ENCODE measurements at places on chromosomes 1 and 21.

DNA sequence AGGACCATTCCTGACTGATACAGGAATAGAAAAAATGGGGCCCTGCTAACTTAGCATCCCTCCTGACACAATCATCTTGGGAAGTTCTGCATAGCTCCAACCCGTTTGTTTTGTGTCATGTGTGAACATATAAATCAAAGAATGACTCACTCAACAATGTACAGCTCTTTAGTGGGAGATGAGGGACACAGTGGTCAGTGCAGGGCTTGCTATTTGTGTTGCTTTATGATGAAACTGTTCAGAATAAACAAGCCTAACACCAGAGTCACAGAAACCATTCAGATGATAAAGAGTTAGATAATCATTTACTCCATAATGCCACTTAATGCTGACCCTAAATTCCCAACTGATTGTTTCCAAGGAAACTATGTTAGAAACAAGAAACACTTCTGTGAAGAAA lies 154.2 kb upstream of the ZNHIT6 start:
- DNase-seq, result no peak

- no peak for DNase-seq
Measured at GRCh38 chr1:2559509-2560298, 3.5 kb downstream of the TNFRSF14 start.

DNA sequence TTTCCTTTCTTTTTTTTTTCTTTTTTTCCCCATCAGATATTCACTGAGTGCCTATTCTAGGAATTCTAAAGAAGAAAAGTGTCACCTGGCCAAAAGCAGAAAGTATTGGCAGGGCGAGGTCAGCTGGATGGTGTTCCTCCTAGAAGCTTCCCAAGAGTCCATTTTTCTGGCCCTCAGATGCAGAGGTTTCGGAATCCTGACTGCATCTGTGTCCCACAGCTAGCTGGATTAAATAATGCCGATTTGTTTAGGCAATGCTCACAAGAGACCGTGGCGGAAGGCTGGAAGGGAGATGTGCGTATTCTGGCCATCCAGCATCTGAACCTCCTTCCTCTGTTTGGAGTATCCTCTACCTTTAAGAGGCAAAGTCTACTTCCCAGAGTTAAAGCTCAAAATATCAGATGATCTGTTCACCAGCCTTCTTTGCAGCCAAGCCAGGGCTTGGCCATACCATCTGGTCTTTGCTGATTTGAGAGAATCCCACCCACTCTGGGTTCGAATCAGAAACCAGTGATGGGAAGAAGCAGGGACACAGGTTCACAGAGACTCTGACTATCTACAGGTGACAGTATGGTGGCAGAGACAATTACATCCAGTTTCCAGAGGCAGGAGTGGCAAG lies 5.4 kb upstream of the TENT5C start:
- DNase-seq, result no peak

GRCh38 chr1:221363039-221363438 lies 378.9 kb downstream of the DUSP10 start:
- no peak for DNase-seq

DNA sequence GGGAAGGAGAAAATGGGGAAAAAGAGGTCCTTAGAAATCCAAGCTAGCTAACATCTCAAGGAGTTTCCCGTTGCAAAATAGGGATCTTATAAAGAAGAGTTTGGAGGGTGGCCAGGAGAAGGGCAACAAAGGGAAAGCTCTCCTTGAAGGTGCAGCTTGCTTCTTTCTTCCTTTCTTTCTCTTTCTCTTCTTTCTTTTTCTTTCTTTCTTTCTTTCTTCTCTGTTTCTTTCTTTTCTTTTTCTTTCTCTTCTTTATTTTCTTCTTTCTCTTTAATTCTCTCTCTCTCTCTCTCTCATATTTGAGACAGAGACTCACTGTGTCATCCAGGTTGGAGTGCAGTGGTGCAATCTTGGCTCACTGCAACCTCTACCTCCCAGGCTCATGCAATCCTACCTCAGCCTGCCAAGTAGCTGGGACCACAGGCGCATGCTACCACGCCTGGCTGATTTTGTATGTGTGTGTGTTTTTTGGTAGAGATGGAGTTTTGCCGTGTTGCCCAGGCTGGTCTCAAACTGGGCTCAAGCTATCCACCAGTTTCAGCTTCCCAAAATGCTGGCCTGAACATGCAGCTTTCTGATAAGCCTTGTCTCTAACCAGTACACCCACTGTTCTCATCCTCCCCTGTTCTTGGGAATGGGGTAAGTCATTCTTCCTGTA lies 44.4 kb downstream of the RNF11 start:
- DNase-seq, result no peak

DNA sequence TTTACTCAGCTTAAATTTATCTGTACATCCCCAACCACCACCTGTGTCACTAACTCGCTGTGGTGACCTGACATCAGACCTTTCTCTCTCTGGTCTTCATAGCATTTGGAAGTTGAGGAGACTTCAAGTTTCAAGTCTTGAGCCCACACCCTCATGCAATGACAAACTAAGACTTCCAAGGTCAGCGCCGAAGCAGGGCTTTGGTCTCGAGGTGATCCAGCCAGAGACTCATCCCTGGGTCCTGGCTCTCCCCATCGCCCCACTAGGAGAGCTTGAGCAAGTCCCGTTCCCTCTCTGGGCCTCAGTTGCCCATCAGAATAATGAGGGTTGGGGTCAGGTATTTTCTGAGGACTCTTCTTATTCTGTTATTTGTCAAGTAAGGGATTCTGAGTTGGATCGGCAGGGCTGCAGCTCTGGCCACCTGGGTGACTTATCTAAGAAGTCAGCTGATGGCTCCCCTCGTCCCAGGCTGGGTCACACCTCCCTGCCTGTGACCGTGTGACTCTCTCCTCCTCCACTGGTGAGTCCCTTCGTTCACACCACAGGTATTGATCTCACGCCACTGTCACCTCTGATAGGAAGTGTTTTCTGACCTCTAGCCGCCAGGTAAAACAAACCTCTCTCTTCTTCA lies 143.7 kb upstream of the RUNX3 start:
- DNase-seq, result no peak

DNA sequence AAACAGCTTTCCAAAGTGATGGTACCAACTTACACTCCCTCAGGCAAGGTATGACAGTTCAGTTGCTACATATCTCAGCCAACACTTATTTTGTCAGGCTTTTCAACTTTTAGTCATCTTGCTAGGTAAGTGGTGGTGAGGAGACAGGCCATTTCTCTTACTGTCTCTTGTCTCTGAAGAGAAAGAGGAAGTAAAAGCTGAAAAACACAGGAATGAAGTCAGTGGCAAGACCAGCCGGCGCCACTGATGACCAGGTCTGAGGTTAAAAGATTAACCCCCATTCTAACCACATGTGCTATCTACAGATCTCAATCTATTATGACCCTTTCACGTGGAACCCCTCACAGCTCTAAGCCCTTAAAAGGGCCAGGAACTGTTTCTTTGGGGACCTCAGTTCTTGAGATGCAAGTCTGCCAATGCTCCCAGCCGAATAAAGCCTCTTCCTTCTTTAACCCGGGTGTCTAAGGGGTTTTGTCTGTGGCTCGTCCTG lies 4.2 kb downstream of the ADCY10 start:
- DNase-seq, result no peak

DNA sequence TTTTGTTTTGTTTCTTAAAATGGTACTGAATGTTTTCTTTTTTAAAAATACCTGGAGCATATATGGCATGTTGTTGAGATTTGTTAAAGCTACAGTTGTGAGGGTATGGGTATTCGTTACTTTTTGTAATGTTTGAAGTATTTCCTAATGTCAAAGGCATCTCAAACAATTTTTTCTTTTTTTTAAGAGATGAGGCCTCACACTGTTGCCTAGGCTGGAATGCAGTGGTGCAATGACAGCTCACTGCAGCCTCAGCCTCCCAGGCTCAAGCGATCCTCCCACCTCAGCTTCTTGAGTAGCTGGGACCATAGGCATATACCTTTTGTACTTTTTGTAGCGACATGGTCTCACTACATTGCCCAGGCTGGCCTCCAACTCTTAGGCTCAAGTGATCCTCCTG lies 16.1 kb downstream of the CLCN6 start:
- DNase-seq, result no peak

DNA sequence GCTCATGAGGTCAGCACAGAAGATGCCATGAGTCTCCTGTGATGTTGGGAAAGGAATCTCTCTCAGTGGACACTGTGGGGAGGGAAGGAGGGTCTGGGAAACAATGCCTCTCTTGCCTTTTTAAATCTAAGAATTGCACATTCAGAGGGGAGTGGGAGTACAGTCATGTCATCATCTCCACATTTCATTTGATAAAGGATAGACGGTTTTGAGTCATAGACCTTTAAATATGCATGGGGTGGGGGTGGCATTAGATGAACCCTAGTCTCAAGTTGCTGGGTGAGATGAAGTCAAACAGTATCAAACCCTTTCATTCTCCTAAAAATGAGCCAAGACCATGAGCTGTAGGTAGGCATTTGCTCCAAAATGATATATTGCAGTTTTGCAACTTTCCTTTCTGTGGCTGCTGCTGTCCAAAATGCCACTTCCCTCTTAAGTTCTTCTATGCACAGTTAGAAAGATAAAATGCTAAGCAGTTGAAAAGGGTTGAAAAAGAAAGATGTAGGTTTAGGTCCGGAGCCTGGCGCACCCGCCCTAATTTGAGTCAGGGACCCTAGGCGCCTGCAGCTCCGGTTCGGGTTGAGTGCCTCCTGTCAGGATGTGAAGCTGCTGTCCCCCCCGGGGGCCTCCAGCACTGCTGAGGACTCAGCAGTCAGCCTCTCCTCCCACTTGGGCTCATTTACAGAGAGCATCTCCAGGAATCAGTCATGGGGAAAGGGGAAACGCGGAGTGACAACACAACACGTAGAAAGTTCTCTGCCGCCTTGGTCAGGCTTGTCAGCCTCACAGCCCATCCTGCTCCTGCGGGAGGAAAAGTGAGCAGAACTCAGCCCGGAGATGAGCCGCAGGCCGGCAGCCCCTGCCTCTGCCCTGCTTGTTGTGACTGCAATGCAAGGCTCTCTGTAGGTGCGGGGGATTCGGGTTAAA lies 479.3 kb upstream of the RUNX1 start:
- DNase-seq, result no peak

GRCh38 chr1:8154621-8155052 lies 128.5 kb upstream of the ERRFI1 start:
- DNase-seq, result no peak

GRCh38 chr1:218467101-218468072 lies 122.3 kb downstream of the TGFB2 start:
- DNase-seq, result no peak

DNA sequence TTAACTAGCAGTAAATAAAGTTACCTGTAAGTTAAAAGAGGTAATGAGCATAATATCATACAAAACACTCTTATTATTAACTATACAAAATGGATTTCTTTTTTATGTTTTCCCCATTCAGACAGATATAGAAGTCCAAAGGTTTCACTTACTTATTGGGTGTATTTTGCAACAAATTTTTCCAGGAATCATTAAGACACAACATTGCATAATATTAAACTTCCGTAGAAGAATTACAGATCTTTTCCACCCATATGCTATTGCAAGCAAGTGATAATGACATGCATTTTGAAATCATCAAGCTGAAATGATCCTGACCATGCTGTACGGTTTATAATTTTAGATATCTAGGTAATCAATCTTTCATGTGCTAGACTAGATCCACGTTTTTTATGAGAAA lies 957.0 kb downstream of the NCAM2 start:
- no peak for DNase-seq

DNA sequence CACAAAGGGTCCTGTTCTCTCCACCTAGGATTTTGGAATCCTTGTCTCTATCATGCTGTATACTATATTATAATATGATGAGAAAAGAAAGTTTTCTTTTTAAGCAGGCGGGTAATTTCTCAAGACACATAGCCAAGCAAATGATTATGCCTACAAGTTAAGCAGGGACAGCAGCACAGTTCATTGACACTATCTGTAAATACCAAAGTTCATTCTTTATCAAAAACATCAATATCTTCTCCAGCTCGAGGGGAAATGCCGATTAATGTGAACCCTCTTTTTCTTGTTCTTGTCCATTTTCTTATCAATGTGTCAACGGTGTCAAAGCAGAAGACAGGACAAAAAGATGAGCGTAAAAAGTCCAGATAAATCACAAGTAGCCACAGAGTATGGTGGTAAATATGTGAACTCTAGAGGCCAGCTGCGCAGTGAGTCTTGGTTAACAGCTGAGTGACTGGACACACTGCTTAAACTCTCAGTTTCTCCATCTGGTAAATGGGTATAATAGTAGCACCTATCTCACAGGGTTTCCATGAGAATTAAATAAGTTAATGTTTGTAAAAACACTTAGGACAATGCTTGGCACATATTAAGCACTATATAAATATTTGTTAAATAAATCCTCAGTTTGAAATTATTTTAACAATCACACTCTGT lies 30.9 kb downstream of the LPAR3 start:
- no peak for DNase-seq

DNA sequence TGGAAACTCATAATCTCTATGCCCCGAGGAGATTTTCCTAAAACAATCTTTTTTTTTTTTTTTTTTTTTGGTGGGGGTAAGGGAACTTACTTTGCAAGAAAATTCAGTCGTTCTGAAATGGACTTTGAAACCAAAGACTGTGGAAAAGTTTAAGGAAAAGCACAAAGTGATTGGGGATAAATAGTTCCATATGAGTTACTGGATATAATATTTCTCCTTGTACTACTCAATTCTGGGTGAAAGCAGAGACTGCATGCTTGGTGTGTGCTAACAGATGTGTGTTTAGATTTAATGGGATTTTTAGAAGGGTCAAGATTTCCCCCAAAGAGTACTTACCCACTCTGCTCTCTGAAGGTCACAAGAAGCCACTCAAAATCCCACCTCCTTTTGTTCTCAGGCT lies 204.9 kb upstream of the USP24 start:
- DNase-seq, result no peak

GRCh38 chr21:33334824-33335223 lies 10.1 kb downstream of the IFNAR1 start:
- DNase-seq, result no peak

DNA sequence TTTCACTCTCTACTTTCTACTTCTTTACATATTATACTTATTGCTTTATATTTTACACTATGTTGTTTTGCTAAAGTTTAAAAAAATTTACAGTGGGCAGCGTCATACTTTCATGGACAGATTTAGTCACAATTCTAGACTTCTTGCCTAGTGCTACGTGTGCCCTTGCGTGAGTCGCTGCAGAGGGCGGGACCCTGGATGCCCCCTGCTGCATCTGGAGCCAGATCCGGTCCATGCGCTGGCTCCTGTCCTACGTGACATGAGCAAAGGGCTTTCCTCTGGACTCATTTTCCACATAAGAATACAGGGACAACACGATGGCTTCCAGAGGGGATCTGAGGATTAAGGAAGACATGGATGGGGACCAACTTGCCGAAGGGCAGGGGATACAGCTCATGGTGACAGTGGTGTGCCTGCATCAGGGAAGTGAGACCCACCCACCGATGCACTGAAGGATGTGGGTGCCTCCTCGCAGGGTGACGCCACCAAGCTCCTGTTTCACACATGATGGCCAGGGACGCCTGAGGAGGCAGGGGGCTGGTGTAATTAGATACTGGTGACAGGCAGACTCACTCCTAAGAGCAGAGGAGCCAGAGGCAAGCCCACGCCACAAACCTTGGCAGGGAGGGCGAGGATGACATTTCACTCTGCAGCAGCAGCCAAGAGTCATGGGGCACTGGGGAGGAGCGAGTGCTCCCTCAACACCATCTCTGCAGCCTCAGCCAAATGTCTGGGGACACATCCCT lies 86.6 kb downstream of the DMRTB1 start:
- DNase-seq, result no peak
